ENCODE measurements at places on chromosomes 5 and 9.

DNA sequence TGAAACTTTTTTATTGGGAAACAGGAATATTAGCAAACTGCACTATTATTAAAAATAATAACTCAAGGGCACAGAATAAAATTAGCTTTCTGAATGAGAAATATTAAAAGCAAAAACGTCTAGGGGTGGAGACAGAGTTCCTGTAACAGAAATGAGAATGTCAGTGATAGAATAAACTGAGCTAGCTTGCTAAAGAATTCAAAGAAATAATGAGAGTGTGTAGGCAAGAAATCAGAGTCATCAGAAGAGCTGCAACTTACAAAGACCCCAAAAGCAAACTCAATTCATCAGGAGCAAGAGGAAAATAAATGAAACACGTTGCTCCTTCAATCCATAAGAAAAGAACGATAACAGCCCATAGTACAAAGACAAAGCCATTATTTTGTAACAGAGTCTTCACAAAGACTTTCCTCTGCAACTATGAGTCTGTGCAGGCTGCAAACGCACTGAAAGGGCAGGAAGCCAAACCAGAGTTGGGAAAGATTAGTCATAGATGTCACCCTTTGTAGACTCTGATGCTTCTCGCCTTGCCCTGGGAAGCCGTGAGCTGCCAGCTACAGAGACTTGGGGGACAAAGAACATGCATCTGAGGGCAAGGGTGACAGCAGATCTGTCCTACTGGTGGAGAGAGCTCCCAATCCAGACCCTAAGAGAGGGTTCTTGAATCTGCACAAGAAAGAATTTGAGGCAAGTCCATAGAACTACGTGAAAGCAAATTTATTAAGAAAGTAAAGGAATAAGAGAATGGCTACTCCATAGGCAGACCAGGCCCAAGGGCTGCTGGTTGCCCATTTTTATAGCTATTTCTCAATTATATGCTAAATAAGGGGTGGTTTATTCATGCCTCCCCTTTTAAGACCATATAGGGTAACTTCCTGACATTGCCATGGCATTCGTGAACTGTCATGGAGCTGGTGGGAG lies 40.8 kb downstream of the SHC3 start:
- peak; percentile 72 for DNase-seq

- DNase-seq = no peak
Observed at GRCh38 chr5:134833340-134834032, 12.3 kb upstream of the C5orf24 start.

GRCh38 chr5:155282503-155283107 lies 269.1 kb downstream of the KIF4B start:
- DNase-seq = peak; percentile 95

GRCh38 chr9:13597004-13597403 lies 317.5 kb upstream of the MPDZ start:
- no peak for DNase-seq

GRCh38 chr9:6667633-6668280 lies 22.2 kb upstream of the GLDC start:
- DNase-seq = no peak

GRCh38 chr9:104993291-104993963 lies 65.5 kb upstream of the ABCA1 start:
- no peak for DNase-seq
